ENCODE measurements at places on chromosomes 5 and 9. TPM values are rescaled to one million over a fixed set of nuclear protein-coding genes. Genes with fewer than 3 reads are reported as not detected.

SLC34A3 gene
- not detected for total RNA-seq

DNA sequence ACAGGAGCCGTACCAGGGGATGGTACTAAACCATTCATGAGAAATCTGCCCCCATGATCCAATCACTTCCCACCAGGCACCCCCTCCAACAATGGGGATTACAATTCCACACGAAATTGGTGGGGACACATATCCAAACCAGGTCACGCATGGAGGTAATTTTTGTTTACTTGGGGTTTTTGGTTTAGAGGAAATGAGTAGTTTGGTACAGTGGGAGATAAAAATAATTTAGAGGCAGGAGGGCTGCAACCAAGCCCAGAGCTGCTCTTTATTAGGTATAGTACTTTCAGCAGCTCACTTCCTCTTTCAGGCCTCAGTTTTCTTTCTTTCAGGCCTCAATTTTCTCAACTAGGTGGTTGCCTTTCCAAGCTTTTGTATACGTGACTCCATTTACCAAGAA is 23.2 kb downstream of the PRUNE2 start:
- no peak overlapping the region for H3K27ac ChIP-seq
- H3K4me1 ChIP-seq: no peaks in the 10 kb centered on the region

- H3K4me1 ChIP-seq: no peaks in the 10 kb centered on the region
- no peak overlapping the region for H3K27ac ChIP-seq
- H3K27me3 ChIP-seq: no peaks in the 10 kb centered on the region
- DNase-seq: no peak
These were observed 195.2 kb downstream of the TAF11L14 start for GRCh38 chr5:17829456-17829855.

GRCh38 chr5:132283423-132284043 is 10.7 kb upstream of the SLC22A4 start:
- no peak overlapping the region for H3K27ac ChIP-seq
- H3K36me3 ChIP-seq: no peaks in the 10 kb centered on the region
- H3K27me3 ChIP-seq: no peaks in the 10 kb centered on the region
- no peak for DNase-seq

GRCh38 chr9:74255489-74255984 is 241.6 kb upstream of the RORB start:
- no peak overlapping the region for H3K4me3 ChIP-seq
- DNase-seq: no peak
- no peaks in the 10 kb centered on the region for H3K27me3 ChIP-seq
- no peak overlapping the region for H3K27ac ChIP-seq
- no peaks in the 10 kb centered on the region for H3K4me1 ChIP-seq
